ENCODE measurements at places on chromosomes 16 and 17.

- DNase-seq: no peak
Observed at GRCh38 chr16:22937169-22937568, 123.2 kb downstream of the HS3ST2 start.

DNA sequence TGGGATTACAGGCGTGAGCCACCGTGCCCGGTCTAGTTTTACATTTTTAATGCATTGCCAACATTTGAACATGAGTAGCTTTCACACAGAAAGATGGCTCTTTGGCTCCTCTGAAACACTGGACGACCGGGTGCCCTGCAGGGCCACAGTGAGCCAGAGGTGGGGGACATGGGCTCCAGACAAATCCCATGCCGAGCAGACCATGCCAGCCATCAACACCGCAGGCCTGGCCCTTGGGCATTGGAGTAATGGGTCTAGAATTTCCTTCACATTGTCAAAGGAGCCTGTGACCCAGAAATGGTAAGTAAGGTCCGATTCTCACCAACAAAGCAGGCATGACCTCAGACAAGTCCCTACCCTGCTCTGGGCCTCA is 21.4 kb upstream of the MPRIP start:
- no peak for DNase-seq

DNA sequence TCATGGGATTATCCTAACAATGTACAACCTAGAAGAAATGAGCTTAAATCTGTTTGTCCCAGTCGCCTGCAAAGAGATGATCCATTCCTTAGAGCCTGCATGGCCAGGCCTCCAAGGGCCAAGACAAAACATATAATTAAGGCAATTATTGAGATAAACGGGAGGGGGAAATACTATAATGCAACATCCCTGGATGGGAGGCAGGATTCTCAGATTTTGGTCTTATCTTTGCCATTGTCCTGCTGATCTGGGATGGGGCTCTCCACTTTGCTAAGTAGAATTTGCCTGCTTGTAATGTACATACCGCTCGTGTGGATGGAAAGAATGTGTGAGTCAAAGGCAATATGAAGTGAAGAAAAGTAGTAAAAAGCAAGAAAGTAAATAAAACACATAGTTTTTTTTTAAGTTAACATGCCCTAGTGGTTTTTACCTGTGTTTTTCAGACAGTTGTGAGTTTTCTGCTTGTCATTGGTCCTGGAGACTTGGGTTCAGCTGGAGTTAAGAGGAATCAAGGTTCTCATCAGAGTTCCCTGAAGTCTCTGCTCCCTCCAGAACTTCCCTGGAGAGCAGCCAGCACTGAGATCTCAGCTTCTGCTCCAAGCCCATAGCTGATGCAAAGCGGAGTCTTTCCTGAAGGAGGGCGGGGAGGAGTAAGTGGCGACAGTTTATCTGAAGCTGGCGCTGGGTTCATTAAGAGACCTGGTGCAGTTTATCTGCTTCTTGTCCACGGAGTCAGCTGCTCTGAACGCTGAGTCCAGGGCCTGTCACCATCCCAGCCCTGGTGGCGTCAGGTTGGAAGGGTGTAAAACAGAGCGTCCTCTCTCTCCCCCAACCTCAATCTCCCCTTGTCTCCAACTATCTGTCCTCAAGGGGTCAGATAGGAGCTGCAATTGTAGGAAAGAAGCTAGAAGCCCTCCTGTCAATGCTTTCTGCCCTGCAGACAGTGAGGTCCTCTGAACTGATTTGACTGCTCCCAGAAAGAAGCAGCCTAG is 30.1 kb downstream of the HOXB1 start:
- no peak for DNase-seq

DNA sequence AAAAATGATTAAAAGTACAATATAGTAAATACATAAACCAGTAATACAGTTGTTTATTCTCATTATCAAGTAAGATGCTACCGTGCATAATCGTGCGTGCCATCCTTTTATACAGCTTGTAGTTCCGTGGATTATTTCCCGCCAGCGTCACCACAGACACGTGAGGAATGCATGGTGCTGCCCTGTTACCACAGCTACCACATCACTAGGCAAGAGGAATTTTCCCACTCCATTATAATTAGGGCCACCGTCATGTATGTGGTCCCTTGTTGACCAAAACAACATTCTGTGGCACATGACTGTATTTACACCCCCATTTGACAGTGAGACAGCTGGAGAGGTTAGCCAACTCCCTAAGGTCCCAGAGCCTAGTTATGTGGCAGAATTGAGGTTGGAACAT is 30.5 kb upstream of the LGALS9 start:
- no peak for DNase-seq

All from skeletal muscle cell (primary cell).